Astrocyte of the hippocampus (primary cell): ENCODE measurements at places on chromosomes 12 and 14.

DNA sequence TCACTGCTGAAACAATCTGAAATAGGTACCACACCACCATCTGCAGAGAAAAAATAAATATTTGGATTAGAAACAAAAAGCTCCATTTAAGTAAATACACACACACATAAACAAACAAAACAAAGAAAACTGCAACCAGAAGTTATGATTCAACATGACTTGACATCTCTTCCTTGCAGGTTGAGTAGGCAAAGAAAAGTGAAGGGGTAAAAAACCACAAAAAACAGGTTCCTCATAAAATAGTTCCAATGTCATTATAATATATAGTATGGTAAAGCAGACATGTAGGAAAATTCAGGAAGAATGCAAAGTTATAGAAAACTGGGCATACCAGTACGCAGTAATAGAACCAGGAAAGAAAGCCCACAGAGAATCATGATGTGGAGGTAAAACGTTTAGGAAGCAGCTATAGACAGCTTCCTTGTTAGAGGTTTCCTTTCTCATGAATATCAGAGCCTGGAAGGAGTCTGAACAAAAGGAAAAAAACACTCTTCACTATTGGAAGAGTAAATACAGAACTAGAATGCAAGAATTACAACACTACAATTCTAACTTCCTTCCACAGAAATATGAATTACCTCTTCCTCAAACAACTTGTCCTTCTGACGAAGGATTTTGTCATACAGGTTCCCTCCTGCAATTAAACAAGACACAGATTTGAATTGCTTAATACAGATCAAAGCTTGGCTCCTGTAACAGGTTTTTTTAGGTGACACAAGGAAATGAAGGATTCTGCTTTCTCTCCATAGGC lies 6.1 kb downstream of the NEK9 start:
- no peak for DNase-seq

GRCh38 chr12:27462851-27463250 lies 16.3 kb downstream of the SMCO2 start:
- DNase-seq: no peak

GRCh38 chr14:104395941-104396681 lies 183.5 kb upstream of the C14orf180 start:
- no peak for DNase-seq

DNA sequence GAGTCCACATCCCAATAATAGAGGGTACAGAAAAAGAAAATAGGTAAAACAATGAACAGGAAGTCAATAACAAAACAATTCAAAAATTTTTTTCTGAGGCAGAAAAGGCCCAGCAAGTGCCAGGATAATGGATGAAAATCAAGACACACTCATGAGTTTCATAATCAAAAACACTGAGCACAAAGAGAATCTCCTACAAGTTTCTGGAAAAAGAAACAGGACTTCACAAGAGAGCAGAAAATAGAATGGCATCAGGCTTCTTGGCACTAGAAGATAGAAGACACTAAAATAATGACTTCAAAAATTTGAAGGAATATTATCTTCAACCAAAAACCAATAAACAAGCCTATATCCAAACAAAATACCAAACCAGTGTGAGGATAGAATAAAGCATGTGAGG lies 36.8 kb downstream of the DMAC2L start:
- DNase-seq: no peak

DNA sequence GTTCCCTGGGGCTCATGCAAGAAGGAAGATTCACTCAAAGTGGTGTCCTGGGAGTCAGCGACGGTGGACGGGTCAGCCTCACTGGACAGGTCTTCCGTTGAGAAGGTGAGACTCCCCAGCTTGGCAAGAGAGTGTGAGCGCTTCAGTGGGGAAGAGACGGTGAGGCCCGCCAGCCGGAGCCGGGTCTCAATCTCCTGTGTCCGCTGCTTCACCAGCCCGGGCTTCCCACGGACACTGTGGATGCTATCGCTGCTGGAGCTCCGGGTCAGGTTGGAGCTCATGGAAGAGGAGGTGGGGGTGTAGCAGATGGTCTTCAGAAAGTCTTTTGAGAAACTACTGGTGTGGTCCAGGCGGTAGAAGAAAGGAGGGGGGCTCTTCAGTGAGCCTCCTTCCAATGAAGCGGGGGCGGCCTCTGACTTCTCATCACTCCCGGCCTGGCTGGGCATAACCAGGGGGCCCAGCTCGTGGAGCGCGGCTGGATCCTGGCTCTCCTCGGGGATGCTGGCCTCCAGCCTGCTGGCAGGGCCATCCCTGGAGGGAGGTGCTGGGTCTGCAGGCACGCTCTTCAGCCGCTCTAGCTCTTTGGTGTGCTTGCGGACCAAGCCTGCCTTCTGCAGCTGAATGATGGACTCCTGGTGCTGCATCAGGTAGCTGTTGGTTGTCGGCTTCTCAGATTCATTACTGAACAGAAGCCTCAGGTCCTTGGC lies 56.9 kb upstream of the CORO1C start:
- DNase-seq: no peak
